Stimulated activated CD8-positive, alpha-beta memory T cell treated with anti-CD3 and anti-CD28 coated beads, Interleukin-4, amount 100 ng/mL, for 4 hours (primary cell): ENCODE measurements at places on chromosomes 3 and 15.

GRCh38 chr3:64191822-64192221 is 33.4 kb downstream of the PRICKLE2 start:
- DNase-seq = no peak

DNA sequence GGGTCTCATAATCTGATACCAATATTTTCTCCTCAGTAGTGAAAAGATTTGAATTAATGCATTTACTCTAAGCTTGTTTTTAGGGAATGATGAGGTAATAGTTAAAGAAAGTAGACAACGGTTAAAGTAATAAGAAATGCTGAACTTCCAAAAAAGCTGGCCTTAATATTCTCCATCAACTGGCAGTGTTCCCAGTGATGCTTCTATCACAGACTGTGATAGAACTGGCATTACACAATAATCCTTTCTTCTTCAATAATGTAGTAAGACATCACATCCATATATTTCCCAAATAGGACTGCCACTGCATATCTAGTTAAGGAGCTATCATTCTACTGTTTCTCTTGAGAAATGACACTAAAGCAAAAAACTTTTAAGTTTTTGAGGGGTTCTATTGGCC is 188.7 kb downstream of the IL5RA start:
- no peak for DNase-seq

GRCh38 chr3:17194116-17194515 is 309.4 kb downstream of the PLCL2 start:
- DNase-seq = no peak

- DNase-seq = no peak
These were observed 296 bp downstream of the TPRA1 start for GRCh38 chr3:127590282-127590592.

DNA sequence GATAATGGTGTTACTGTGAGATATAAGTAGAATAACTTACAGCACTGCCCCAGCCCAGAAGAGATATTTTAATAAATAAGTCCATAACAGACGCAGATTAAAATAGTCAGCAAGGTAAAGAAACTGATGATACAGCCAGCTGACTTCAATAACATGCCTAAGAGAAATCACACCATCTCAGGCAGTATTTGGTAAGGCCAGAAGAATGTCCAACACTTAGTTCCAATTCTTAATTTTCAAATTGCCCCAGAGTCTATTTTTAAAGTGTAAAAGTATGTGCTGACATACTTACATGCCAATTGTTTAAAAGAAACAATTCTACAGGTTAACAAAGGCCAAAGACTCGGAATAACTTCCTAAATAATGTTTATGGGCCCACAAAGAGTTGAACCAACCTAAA is 1.6 kb downstream of the GNB4 start:
- DNase-seq = no peak

DNA sequence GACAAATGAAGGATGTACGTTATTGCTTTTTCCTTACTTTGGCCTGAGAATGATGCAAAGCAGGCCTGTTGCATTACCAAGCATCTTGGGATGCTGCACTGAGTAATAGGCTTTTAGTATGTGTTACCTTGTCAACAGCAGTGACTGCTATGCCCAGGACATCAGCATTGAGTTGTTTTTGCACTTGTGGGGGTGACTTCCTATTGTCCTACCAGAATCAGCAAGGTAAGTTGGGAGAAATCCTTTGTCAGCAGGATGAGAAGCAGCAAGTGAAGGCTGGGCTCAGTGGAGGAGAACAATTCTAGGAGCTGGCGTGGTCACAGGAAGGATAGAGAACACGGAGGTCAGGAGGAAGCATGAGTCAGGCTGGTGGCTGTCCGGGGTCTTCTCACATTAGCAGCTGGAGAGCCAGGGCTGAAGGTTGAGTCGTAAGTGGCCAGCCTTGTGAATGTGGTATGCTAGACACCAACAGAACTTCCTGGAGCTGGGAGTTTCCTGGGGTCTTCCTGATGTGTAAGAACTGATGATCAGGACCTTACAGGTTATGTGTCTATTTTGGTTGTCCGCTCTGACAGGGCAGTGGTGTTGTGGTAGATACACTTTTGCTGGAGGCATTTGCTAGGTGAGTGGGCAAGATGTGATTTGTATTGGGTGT is 142.7 kb downstream of the FNDC3B start:
- DNase-seq = no peak

GRCh38 chr15:60620708-60621107 is 141.8 kb upstream of the ICE2 start:
- DNase-seq = no peak

- no peak for DNase-seq
These were observed 57.8 kb downstream of the IMPG2 start for GRCh38 chr3:101262393-101263240.

GRCh38 chr15:42402455-42403205 is 43.3 kb downstream of the CAPN3 start:
- no peak for DNase-seq

- DNase-seq = no peak
These were observed 565 bp downstream of the CIB2 start for GRCh38 chr15:78130466-78131294.

GRCh38 chr3:188624384-188624783 is 470.4 kb downstream of the LPP start:
- no peak for DNase-seq
